Natural killer cell treated with Interleukin-12 subunit alpha and Interleukin-12 subunit beta and Interleukin-15 and Interleukin-18, amount 100 ng/mL, for 72 hours (primary cell): ENCODE measurements at places on chromosomes 7 and 10. TPM values are rescaled to one million over a fixed set of nuclear protein-coding genes. Genes with fewer than 3 reads are reported as not detected.
A peak's percentile ranks its signal among the peaks of the same experiment; 100 is the strongest.

The UBN2 gene
- 14.7 TPM for total RNA-seq

The ZFAND4 gene
- total RNA-seq = 24.7 TPM

- DNase-seq = no peak
- no peaks in the 10 kb centered on the region for H3K4me1 ChIP-seq
- H3K4me3 ChIP-seq = no peak overlapping the region
- no peak overlapping the region for H3K27ac ChIP-seq
Observed at GRCh38 chr10:114732931-114733330, 74.9 kb upstream of the ABLIM1 start.

DNA sequence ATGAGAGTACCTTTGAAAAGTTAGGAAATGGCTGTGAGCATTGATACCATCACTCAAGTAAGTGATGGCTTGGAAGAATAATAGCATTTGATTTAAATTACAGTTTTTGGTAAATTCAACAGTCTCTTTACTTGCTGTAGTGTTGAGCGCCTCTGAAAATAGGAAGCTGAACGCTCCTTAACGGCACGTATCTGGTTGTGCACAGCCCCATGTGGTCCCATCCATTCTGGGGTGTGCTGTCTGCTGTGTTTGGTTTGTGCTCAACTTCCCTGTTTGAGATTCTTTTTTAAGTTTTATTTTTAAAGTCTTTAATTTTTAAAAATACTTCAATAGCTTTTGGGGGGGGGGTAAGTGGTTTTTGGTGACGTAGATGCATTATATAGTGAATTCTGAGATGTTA, 51.5 kb downstream of the DNAJB6 start:
- no peak overlapping the region for H3K27ac ChIP-seq
- H3K36me3 ChIP-seq = peaks cover 17% of the 10 kb centered on the region
- no peak for DNase-seq
- H3K4me1 ChIP-seq = peaks cover 39% of the 10 kb centered on the region
- H3K27me3 ChIP-seq = no peaks in the 10 kb centered on the region

DNA sequence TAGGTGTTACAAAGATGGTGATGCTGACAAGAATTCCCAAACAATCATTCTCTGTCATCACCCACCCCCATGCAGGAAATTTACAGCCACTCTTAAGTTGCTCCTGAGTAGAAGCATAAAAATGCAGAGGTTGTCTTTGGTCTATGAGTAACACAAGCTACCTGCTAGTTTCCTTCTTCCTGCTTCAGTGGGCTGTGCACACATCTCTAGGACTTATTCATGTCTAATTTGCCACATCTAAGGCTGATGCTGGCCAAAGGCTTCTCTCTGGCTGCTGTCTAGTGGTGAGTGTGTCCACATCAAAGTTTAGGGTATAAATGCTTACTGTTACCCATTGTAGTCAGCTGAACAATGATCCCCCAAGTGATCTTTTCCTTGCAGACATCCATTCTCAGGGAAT, 662.5 kb downstream of the TYW1 start:
- no peak overlapping the region for H3K4me3 ChIP-seq
- H3K4me1 ChIP-seq = no peaks in the 10 kb centered on the region
- H3K36me3 ChIP-seq = no peaks in the 10 kb centered on the region
- no peak for DNase-seq
- H3K27me3 ChIP-seq = no peaks in the 10 kb centered on the region
- no peak overlapping the region for H3K27ac ChIP-seq

GRCh38 chr10:131821378-131822012, 79.3 kb upstream of the PPP2R2D start:
- H3K36me3 ChIP-seq = no peaks in the 10 kb centered on the region
- no peak overlapping the region for H3K27ac ChIP-seq
- no peak for DNase-seq
- no peak overlapping the region for H3K4me3 ChIP-seq
- no peaks in the 10 kb centered on the region for H3K27me3 ChIP-seq

The HECW1 gene
- not detected for total RNA-seq

DNA sequence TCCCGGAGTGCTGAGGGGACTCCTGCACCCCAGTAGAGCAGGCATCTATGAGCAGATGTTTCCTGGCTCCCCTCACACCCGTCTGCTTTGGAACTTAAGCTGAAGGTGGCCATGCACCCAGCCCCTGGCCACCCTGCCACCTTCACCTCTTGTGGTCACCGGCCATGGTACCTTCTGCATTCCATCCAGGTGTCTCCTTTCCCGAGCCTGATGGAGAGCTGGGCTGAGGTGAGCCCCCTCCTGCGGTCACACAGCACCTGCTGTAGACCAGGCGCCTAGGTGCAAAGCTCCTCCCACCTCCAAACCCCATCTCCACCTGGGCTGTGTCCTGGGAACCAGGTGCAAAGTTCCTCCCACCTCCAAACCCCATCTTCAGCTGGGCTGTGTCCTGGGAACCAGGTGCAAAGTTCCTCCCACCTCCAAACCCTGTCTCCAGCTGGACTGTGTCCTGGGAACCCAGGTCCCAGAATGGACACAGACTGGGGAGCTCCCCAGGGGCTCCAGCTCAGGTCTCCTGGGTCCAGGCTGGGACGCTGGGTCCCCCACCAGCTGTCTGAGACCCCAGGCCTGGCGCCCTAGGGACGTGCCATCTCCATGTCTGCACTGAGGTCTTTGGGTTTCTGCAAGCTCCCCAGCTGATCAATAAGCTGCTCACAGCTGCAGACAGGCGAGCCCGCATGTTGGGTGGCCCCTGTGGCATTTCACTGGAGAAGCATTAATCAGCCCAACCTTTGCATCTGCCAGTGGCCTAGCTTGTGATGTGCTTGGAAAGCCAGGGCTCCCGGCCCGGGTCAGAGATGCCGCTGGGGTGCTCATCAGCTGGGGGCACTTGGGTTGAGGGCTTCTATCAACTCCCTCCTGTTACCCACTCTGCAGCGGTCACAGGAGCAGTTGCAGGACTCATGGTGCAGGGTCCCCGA, 61.2 kb upstream of the INPP5A start:
- H3K4me1 ChIP-seq = no peaks in the 10 kb centered on the region
- no peak overlapping the region for H3K27ac ChIP-seq
- H3K27me3 ChIP-seq = peaks cover 23% of the 10 kb centered on the region
- H3K36me3 ChIP-seq = no peaks in the 10 kb centered on the region
- no peak overlapping the region for H3K4me3 ChIP-seq

GRCh38 chr10:73251683-73252444, 580 bp downstream of the MRPS16 start:
- DNase-seq = no peak
- H3K4me3 ChIP-seq = peak overlapping the region; percentile 99
- H3K27ac ChIP-seq = peak overlapping the region; percentile 94
- peaks cover 10% of the 10 kb centered on the region for H3K36me3 ChIP-seq
- H3K27me3 ChIP-seq = no peaks in the 10 kb centered on the region

The VIPR2 gene
- total RNA-seq = 0.36 TPM

The TDRD1 gene
- total RNA-seq = not detected

The SPRN gene
- not detected for total RNA-seq

The ITPRID1 gene
- not detected for total RNA-seq

DNA sequence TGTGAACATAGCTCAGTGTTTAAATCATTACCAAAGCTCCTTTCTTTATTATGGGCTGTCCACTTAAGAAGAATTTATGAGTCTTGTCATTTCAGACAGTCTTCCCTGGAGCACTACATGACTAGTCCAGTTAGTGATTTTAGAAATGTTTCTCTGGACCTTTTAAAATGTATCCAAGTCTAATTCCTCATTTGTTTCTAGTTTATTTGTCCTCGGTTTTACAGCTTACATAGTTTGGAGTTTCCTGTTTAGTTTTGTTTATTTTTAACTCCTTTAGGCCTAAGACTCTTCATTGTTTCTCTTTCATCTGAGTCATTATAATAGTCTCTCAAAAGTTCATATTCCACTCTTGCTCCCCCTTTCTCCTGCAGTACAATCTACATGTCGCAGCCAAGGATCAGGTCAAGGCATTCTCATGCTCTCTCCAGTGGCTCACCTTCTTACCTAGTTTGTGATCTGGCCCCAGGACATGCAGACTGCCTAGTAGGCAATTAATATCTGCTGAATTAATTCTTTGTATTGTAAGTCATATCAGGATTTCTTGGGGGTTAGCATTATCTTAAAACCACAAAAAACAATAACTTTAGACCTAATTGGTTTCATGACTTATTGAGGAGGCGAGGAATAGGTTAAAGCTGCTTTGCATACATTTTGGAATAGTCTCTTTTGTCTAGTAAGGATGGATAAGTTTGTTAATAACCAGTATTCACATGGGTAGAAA, 93.8 kb downstream of the MAPK8 start:
- no peaks in the 10 kb centered on the region for H3K36me3 ChIP-seq
- no peak overlapping the region for H3K4me3 ChIP-seq
- H3K4me1 ChIP-seq = peaks cover 31% of the 10 kb centered on the region
- H3K27me3 ChIP-seq = no peaks in the 10 kb centered on the region

- H3K36me3 ChIP-seq = no peaks in the 10 kb centered on the region
- DNase-seq = no peak
- no peak overlapping the region for H3K4me3 ChIP-seq
- no peaks in the 10 kb centered on the region for H3K4me1 ChIP-seq
- H3K27ac ChIP-seq = no peak overlapping the region
Observed at GRCh38 chr7:120272261-120272660, 714 bp upstream of the KCND2 start.

DNA sequence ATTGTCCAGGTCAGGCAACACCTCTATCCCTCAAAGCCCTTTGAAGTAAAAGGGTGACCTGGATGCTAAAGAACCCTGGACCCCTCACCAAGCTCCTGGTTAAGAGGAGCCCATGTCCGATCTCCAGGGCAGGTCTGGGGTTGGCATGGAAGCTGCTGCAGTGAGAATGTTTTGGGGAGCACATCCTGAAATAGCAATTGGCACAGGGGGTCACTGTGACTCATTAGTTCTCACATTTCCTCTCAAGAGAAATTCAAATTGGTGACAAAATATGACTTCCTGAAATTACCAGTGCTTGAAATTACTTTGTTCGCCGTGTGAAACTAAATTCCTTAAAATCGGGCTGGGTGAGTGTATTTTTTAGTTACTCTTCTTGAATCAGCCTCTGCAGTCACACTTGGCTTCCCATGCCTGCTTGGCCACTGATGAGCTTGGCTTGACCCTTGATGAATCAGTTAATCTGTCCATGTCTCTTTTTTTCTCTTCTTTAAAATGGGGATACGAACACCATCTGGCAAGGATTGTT, 18.8 kb upstream of the ARHGAP22 start:
- no peaks in the 10 kb centered on the region for H3K4me1 ChIP-seq
- no peaks in the 10 kb centered on the region for H3K36me3 ChIP-seq
- no peak overlapping the region for H3K4me3 ChIP-seq
- DNase-seq = no peak

DNA sequence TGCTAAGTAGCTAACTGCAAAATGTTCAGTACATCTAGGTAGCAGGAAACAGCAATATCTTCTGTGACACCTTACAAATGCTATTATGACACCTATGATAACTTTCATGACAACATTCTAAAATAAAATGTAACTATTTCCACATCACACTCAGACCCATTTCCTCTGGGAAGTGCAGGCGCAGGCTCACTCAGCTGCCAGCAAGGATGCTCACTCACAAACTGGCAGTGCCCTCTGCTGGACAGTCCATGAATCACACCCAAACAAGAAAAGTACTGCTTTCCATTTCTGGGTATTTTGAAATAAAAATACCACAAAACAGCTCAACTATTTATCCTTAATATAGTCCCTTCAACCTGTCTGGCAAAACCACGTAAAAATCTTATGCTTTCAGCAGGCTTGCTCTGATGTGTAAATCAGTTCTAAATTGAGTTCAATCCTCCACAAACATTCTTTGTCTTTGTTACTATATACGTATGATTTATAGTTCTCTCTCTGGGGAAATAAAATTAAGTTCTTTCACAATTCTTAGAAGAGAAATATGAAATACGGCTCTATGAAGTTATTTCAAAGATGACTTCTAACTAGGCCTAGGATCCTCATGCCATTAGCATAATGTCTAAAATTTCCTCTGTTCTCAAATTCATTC, 176.6 kb downstream of the PARD3 start:
- peak; percentile 76 for DNase-seq
- no peak overlapping the region for H3K4me3 ChIP-seq
- H3K36me3 ChIP-seq = no peaks in the 10 kb centered on the region

DNA sequence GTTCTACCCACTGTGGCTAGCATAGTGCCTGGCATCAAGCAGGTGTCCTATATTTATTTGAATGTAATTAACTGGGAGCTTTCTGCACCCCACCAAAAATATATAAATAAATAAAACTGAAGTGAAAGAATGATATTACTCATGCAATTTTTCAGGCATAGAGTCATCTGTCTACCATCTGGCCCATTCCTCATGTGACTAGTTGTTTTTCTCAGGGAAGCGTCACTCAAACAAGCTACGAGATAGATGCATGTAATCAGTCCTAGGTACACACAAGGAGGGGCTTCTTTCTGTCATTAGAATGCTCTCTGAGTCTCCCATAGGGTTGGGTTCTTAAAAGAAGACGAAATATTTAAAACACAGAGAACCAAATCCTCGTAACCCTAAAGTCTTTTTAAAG, 255.5 kb upstream of the KMT2E start:
- H3K4me1 ChIP-seq = no peaks in the 10 kb centered on the region
- H3K27ac ChIP-seq = no peak overlapping the region
- peaks cover 18% of the 10 kb centered on the region for H3K27me3 ChIP-seq
- DNase-seq = no peak
- no peak overlapping the region for H3K4me3 ChIP-seq

DNA sequence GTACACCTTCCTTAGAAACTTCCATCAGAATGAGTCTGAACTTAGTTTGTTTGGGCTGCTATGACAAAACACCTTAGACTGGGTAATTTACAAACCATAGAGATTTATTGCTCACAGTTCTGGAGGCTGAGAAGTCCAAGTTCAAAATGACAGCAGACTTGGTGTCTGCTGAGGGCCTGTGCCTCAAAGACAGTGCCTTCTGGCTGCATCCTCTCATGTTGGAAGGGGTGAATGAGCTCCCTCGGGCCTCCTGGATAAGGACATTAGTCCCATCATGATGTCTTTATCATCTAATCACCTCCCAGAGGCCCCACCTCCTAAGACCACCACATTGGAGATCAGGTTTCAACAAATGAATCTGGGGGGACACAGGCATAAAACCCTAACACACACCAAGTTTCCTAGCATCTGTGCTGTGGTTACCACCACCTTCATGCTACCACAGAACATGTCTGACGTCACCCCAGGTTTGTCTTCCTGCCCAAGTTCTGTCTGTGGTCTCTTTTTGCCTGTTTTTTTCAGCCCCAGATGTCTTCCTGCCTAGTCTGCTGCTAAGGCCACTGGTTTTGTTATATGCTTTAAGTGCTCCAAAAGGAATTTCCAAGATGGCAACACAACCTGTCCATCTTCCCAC, 150.9 kb upstream of the COBL start:
- H3K27ac ChIP-seq = no peak overlapping the region
- H3K4me1 ChIP-seq = no peaks in the 10 kb centered on the region
- H3K4me3 ChIP-seq = no peak overlapping the region
- no peaks in the 10 kb centered on the region for H3K27me3 ChIP-seq
- no peaks in the 10 kb centered on the region for H3K36me3 ChIP-seq

The HSPA14 gene
- total RNA-seq = 32.4 TPM

GRCh38 chr7:22477876-22478450, 22.0 kb downstream of the STEAP1B start:
- H3K27ac ChIP-seq = no peak overlapping the region
- DNase-seq = no peak
- no peaks in the 10 kb centered on the region for H3K4me1 ChIP-seq
- H3K36me3 ChIP-seq = no peaks in the 10 kb centered on the region
